ENCODE measurements at places on chromosomes 16 and 17. TPM values are rescaled to one million over a fixed set of nuclear protein-coding genes. Genes with fewer than 3 reads are reported as not detected.

The KCNJ2 gene
- not detected for total RNA-seq

The SCIMP gene
- not detected for total RNA-seq

The CSH1 gene
- total RNA-seq, result not detected

The CHST4 gene
- total RNA-seq, result not detected

The HBA1 gene
- total RNA-seq, result not detected

The SULT1A2 gene
- not detected for total RNA-seq

The CNTD1 gene
- total RNA-seq, result not detected

The IRX3 gene
- total RNA-seq, result 0.12 TPM

The SYT17 gene
- total RNA-seq, result not detected

The VWA3A gene
- 0.28 TPM for total RNA-seq

The KRTAP17-1 gene
- not detected for total RNA-seq

The P2RX5 gene
- total RNA-seq, result 18.1 TPM

The ZPBP2 gene
- 0.19 TPM for total RNA-seq

The FBF1 gene
- total RNA-seq, result 26.6 TPM

Measured in activated CD8-positive, alpha-beta memory T cell treated with anti-CD3 and anti-CD28 coated beads, Interleukin-2, amount 10 ng/mL, durations not matched to agents 7 days and 5 days (primary cell).